Activated CD8-positive, alpha-beta T cell treated with anti-CD3 and anti-CD28 coated beads, Interleukin-2, amount 10 ng/mL, durations not matched to agents 7 days and 5 days (primary cell): ENCODE measurements at places on chromosomes 5 and 9. TPM values are rescaled to one million over a fixed set of nuclear protein-coding genes. Genes with fewer than 3 reads are reported as not detected.

GRCh38 chr9:130867556-130867955 is 29.1 kb downstream of the QRFP start:
- no peak for DNase-seq

GRCh38 chr5:143213851-143214363 is 189.6 kb downstream of the NR3C1 start:
- DNase-seq = no peak

The SLC34A3 gene
- total RNA-seq = not detected

The PARP8 gene
- 80.0 TPM for total RNA-seq

The BAAT gene
- not detected for total RNA-seq

DNA sequence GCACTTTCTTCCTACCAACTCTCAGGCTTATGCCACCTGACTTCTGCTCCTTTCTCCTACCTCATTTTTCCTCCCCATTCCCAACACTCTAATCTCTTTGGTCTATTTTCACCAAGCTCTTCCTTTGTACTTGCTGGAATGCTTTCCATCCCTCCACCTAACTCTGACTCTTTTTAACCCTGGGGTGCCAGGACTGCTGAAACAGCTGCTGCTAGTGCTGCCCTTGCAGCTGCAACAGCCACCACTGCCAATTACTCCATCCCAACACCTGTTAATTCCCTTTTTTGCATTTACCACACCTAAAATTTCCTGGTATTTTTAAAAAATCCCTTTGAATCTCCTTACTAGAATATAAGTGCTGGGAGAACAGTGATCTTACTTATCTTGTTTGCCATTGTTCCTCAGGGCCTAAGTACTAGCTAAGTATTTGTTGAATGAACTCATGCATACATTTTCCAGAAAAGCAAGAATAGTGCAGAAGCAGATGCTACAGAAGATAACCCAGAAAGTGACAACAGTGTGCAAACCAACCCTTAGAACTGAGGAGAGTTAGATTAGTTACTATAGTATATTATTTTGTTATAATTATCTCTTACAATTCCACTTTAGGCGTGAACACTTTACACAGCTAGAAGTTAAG is 11.5 kb downstream of the NADK2 start:
- no peak for DNase-seq

The PCDHB14 gene
- total RNA-seq = not detected

- no peak for DNase-seq
Observed at GRCh38 chr5:180474569-180474968, 19.6 kb upstream of the CNOT6 start.

DNA sequence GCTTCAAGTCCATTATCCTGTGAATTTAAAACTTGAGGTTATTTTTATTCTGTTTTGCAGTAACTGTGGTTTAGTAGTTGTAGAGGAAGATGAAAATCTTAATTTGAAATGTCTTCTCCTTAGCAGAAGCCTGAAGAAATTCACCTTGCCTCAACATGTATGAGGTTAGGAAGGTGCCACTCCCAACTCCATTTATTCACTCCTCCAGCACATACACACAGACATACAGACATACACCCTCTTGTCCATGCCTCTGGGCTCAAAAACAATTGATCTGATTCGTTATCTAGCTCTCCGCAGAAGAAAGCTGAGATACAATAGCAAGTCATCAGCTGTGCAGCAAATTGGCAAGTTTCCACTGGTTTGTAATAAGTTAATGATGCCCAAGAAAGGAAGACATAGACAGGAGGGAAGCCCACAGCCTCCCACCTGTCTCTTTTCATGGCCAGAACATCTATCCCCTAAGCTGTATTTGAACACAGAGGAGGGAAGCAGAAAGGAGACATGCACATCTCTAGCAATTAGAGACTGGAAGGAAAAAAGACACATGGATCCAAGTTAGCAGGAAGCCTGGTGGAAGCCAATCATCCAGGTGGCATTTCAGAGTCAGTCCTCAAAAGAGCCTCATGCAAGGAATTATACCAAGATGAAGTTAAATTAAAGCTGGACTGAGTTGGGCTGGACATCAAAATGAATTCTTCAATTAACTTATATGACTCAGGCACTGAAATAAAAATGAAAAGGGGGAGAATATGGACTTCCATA is 257.9 kb downstream of the ASTN2 start:
- no peak for DNase-seq

DNA sequence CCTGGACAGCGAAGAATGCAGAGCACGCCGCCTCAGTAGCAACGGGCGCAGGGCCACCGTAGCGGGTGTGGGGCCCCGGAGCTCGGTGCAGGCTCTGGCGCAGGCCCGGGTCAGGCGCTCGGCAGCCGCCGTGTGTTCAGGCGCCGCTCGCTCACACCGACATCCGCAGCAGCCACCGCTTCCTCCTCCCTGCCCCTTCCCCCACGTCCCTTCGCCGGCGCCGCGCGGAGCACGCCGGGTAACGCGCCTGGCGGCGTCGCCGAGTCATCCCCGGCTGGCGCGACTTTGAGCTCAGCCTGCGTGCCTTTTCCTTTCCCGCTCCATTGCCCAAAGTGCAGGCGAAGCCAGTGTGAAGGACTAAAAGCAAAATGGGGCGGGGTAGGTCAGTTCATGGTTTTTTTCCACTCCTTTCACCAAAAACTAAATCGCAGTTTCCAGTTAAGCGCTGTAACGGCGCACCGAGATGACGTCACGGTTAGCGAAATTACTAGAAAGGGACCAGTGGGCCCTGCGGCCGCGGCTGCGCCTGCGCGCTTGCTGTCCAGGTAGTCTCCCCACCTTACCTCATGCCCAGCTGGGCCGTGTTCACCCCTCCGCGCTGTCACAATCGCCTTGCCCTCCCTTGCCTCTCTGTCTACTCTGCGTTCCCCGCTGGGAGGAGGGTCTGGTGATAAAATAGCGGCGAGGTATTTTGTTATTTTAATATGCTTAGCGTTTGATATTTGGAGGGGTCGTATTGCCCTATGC is at the start of gene UBQLN1:
Gene UBQLN1, minus strand, starts transcription at position 191 of the 747 bp plus-strand sequence. CDS start 279 bp downstream, outside the sequence.
- peak; percentile 93 for DNase-seq

- no peak for DNase-seq
Observed at GRCh38 chr9:27471789-27472188, 52.3 kb upstream of the IFNK start.

GRCh38 chr9:34675048-34675714 is 12.7 kb upstream of the CCL27 start:
- DNase-seq = peak; percentile 71

DNA sequence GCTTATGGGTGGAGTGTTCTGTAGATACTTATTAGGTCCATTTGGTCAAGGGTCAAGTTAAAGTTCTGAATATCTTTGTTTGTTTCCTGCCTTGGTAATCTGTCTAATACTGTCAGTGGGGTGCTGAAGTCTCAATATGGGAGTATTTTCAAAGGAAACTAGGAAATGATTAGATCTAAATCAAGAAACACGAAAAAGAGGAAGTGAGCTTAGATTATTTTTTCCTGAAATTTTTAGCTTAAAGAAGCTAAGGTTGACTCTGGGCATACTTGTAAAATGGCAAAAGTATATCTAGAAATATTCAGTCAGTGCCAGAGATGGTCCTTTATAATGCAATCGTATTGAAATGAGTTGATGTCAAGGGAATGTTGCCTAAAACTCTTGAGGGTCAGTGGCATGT is 313.5 kb downstream of the ICE1 start:
- DNase-seq = no peak

The TPPP gene
- 0.08 TPM for total RNA-seq

DNA sequence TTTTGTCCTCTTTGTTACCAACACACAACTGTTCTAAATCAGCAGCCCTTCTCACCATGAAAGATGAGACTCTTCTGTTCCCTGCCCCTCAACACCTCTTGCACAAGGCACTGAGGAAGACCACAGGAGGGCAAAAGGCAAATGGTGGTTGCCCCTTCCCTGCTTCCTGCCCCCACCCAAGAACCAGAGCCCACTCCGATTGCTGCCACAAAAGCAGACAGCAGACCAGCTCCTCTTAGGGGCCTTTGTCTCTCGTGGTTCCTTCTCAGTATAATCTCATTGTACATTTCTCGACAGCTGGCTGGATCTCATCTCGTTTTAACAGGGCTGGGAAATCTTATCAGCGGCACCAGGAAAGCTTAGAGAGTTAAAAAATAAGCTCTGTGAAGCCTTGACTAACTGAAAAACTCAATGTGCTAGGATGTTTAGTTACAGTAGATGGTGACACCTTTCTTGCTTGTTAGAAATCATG is 1.1 kb downstream of the MVB12B start:
- DNase-seq = no peak

DNA sequence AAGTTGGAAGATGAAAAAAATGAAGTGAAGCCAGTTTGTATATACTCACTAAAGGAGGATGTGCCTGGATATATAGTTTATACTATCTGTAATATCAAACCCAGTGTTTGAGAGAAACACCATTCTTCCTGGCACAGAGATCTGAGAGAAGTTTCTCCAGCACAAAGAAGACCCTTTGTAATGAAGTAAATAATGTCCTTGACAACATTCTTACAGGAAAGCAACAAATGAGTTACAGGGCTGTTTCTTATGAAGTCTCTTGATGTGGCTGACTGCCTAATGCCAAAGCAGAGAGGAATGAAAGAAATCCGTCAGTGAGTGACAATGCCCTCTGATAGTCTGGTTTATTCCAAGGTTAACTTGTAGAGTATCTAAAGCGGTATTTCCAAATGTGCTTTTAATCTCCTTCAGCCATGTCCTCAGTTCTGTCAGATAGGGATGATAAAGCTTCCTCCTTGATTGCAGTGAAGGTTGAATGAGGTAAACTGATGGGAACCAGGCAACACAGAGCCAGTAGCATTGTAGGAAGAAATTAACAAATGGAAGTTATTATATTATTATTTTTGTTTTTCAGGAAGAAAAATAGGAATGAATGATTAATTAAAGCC is 123.1 kb upstream of the ZNF608 start:
- no peak for DNase-seq

GRCh38 chr5:145983446-145983845 is 47.1 kb downstream of the SH3RF2 start:
- DNase-seq = no peak

- no peak for DNase-seq
Observed at GRCh38 chr9:75788006-75788634, 102.4 kb upstream of the PCSK5 start.

- DNase-seq = peak; percentile 62
Observed at GRCh38 chr9:129894120-129894823, 59.0 kb downstream of the USP20 start.

GRCh38 chr9:113737517-113738271 is 138.4 kb upstream of the ZNF618 start:
- peak; percentile 51 for DNase-seq

GRCh38 chr5:58149746-58150145 is 310.1 kb downstream of the PLK2 start:
- DNase-seq = no peak

DNA sequence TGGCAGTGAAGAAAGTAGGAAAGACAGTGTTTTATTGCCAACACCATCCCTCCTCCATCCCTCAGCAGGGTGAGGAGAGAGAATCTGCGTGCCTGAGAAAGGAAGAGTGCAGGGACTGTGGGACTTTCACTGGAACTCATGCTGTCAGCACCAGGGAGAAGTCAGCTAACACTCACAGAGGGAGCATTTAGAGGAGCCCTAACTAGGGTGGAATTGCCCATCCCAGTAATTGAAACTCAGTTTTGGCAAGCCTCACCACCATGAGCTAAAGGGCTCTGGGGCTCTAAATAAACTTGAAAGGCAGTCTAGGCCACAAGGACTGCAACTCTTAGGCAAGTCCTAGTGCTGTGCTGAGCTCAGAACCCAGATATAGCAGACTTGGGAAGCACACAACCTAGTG is 622.3 kb downstream of the SEMA5A start:
- DNase-seq = no peak

GRCh38 chr9:20023961-20024571 is 235.2 kb upstream of the SLC24A2 start:
- no peak for DNase-seq

DNA sequence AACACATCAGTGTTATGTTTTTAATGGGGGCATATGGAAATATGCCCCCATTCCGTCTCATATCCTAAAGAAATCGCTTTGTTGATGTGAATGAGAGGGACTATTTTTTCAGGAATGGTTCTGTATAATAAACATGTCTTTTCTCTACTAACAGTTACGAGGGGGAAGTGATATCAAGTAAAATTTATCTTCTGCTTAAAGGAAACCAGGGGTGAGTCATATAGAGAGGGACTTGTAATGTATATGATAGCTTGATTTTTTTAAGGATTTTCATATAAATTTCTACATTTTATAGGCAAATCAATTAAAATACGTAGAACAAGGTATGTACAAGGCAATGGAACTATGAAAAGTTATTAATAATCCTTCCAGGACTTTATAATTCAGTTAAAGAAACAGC is 207.1 kb downstream of the SEMA5A start:
- no peak for DNase-seq

- DNase-seq = no peak
Observed at GRCh38 chr9:126666155-126666803, 52.6 kb downstream of the LMX1B start.

GRCh38 chr5:149367249-149367971 is 9.6 kb downstream of the PCYOX1L start:
- peak; percentile 70 for DNase-seq

DNA sequence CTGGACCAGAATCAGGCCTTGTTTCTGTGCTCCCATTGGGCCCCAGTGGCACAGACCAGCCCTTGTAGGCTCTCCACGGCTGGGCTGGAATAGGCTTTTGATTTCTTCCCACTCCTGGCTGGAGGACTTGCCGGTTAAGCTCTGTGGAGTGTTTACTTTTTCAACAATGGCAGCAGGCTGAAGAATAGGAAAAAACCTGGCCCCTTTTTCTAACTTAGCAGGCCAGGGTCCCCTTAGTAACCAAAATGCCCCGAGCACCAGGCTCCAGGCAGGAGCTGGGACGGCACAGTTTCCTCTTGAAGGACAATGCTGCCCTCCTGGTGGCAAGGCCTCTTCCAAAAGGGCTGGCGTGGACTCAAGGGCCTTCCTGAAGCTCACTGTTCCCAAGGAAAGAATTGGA is 230.3 kb downstream of the CRB2 start:
- DNase-seq = no peak

The KCNV2 gene
- not detected for total RNA-seq

DNA sequence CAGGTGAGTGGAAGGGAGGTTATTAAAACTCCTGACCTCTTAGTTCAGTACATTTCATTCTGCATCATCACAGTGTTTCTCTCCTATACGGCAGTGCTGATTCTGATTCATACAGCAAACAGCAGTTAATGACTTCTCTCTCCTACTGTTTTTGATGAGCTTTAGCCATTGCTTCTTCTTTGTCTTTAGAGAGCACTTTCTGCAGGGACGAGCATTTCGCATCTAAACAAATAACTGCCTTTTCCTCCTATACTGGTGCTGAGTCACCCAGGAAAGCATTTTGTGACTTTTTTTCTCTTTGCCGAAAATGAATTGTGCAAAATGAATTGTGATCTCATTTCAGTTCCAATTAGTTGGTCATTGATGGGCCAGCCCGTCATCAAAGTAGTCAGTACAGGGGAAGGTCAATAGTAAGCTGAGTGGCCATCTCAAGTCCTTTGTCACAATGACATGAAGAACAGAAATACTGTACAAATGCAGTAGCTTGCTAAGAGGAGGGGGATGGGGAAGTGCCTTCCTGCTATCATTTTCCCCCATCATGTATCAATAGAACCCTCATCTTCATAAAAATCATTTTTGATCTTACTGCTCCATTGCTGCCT is 98.5 kb downstream of the INSYN2B start:
- DNase-seq = no peak
